ENCODE measurements at places on chromosomes 7 and 10.

- peak overlapping the region; percentile 72 for H3K27ac ChIP-seq
- no peaks in the 10 kb centered on the region for H3K4me1 ChIP-seq
- H3K4me3 ChIP-seq, result no peak overlapping the region
- no peak for DNase-seq
- H3K27me3 ChIP-seq, result no peaks in the 10 kb centered on the region
- H3K36me3 ChIP-seq, result no peaks in the 10 kb centered on the region
Measured at GRCh38 chr7:6256109-6256483, 16.3 kb downstream of the CYTH3 start.

DNA sequence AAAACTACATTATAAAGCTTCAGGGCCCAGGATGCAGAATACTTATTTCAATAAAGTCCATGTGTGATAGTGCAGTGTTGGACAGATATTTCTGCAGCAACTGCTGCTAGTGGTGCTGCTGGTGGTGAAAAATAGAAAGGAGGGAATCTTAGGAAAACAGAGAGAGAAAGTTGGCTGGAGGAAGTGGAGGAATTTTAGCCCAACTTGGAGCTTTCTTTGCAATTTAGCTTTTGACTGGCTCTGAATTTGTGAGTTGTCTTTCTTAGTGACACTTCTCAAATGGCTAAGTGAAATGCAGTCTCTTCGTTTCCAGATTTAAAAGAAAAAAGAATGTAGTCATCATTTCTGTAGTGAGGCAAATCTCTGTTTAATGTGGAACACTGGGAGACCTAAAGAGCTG lies 45.4 kb downstream of the GPR158 start:
- no peak overlapping the region for H3K4me3 ChIP-seq
- no peaks in the 10 kb centered on the region for H3K36me3 ChIP-seq
- no peak overlapping the region for H3K27ac ChIP-seq
- no peak for DNase-seq

DNA sequence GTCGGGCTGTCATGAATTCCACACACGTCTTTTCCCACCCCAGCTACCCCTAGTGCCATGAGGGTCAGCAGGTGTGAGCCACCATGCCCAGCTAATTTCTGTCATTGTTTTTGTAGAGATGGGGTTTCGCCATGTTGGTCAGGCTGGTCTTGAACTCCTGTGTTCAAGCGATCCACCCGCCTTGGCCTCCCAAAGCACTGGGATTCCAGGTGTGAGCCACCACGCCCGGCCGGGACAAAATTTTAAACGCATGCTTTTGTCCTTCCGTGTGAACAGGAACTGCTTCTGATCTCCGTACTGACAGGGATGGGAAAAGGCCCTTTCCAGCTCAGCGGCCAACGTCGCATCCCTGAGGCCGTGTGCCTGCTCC lies 15.6 kb upstream of the ZFAND2A start:
- no peaks in the 10 kb centered on the region for H3K27me3 ChIP-seq
- H3K36me3 ChIP-seq, result no peaks in the 10 kb centered on the region
- no peak overlapping the region for H3K27ac ChIP-seq
- DNase-seq, result no peak
- H3K4me3 ChIP-seq, result peak overlapping the region; percentile 18

GRCh38 chr7:38330039-38330438 lies 56.6 kb upstream of the TARP start:
- H3K36me3 ChIP-seq, result no peaks in the 10 kb centered on the region
- H3K27ac ChIP-seq, result no peak overlapping the region
- no peak for DNase-seq

GRCh38 chr7:112080441-112080840 lies 125.8 kb downstream of the DOCK4 start:
- peaks cover 12% of the 10 kb centered on the region for H3K4me1 ChIP-seq
- DNase-seq, result no peak
- no peak overlapping the region for H3K27ac ChIP-seq

DNA sequence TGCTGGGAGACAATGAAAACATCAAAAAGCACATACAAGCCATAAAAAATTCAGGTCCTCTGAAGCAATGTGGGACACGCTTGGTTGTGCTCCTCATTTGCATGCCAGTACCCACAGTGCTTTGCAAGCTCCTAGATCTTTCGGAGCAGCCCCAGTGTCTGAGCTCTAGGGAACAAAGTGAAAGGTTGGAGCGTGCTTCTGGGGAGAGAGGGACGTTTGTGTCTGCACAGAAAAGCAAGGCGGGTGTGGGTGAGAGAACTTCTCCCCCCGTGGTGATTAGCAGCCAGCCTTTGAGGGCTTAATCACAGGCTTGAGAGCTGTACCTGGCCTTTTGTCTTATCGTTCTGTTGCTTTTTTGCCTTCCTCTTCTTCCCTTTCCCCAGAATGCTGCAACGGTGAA lies 76.7 kb upstream of the HABP2 start:
- H3K4me1 ChIP-seq, result peaks cover 30% of the 10 kb centered on the region
- peak; percentile 71 for DNase-seq
- no peaks in the 10 kb centered on the region for H3K36me3 ChIP-seq
- no peak overlapping the region for H3K4me3 ChIP-seq
- peak overlapping the region; percentile 69 for H3K27ac ChIP-seq

DNA sequence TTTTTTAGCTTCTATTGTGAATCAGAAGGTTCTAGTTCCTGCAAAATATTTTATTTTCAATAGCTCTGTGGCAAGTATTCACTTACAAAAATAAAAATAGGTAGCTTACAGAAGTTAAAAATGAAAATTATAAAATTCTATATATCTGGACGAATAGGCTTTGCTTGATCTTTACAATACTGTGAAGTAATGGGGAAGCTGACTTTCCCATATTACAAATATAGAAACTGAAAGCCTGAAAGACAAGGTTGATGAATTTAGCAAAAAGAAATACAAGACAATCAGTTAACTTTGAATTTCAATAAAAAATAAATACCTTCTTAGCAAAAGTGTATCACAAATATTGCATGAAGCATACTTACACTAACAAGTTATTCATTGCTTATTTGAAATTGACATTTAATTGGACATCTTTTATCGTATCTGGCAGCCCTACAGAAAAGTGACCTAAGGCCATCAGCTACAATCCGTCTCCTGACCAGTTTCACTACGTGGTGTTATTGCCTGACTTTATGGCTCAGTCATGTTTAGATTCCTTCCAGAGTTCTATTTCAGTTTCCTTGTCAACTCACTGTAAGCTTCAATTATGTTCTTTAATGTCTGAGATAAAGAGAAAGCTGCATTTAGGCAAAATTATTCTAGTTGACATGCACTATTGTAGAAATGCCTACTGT lies 310.5 kb upstream of the HGF start:
- no peaks in the 10 kb centered on the region for H3K4me1 ChIP-seq
- H3K27ac ChIP-seq, result no peak overlapping the region
- H3K36me3 ChIP-seq, result no peaks in the 10 kb centered on the region
- DNase-seq, result no peak

DNA sequence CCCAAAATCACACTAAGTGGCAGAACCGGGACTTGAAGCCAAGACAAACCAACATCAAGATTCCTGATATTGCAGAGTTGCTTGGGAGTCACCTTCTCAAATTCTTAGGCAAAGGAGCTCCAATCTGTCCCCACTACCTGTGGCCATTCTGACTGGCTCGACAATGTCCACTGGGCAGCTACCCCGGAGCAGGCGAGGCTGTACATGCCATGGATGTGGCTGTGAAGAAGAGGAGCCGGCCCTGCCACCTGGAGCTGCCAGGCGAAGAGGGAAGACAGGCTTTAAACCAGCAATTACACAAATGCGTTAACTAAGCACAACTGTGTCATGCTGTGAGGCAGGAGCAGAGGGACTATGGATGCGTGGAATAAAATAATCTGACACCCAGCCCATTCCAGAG lies 18.1 kb downstream of the CAMK2G start:
- H3K4me1 ChIP-seq, result peaks cover 84% of the 10 kb centered on the region
- H3K27ac ChIP-seq, result peak overlapping the region; percentile 86
- no peak overlapping the region for H3K4me3 ChIP-seq

DNA sequence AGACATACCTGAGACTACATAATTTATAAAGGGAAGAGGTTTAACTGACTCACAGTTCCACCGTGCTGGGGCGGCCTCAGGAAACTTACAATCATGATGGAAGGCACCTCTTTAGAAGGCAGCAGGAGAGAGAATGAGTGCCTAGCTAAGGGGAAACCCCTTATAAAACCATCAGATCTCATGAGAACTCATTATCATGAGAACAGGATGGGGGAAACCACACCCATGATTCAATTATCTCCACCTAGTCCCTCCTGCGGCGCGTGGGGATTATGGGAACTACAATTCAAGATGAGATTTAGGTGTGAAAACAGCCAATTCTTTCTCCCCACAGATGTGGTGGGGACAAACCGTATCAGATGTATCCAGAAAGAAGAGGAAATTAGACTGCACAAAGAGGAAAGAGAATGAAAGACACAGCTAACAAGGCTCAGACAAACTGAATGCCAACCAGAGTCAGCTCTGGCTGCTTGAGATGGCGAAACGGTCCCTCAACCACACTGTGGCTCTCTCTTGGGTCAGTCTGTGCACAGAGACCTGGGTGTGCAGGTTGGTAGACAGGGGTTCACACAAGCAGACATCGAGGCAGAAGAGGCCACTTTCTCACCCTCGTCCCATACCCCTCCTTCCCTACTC lies 375.6 kb downstream of the SFMBT2 start:
- no peaks in the 10 kb centered on the region for H3K27me3 ChIP-seq
- DNase-seq, result no peak
- H3K4me3 ChIP-seq, result no peak overlapping the region
- H3K27ac ChIP-seq, result no peak overlapping the region
- no peaks in the 10 kb centered on the region for H3K4me1 ChIP-seq

GRCh38 chr10:24849501-24850299 lies 102.7 kb downstream of the PRTFDC1 start:
- no peak overlapping the region for H3K4me3 ChIP-seq
- H3K27me3 ChIP-seq, result no peaks in the 10 kb centered on the region
- no peaks in the 10 kb centered on the region for H3K4me1 ChIP-seq
- no peaks in the 10 kb centered on the region for H3K36me3 ChIP-seq

DNA sequence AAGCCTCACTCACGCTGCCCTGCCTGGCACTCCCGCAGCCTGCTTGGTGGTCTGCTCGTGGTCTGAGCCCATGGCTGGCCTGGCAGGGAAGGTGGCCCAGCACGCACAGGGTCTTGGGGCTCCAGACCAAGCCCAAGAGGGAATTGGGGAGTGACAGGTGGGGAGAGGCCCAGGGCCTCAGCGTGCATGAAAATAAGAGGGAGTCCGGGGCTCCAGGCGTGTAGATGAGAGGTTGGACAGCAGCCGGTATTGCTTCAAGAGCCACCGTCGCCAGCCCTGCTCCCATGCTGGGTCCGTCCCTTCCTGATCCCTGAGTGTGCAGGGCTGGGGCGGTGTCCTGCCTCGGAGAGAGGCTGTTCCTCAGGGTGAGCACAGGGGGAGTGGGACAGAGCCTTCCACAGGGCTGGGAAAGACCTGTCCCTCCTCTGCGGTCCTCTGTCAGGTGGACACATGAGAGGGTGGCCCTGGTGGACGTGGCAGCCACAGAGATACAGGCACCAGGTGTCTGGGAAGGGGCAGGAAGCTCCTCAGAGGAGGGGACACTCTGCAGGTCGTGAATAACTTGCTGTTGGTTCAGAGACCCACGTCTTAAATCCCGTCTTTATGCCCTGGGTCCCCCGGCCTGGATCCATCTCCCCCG lies 113.1 kb downstream of the INPP5A start:
- no peak overlapping the region for H3K27ac ChIP-seq
- H3K27me3 ChIP-seq, result no peaks in the 10 kb centered on the region
- no peak overlapping the region for H3K4me3 ChIP-seq
- peak; percentile 54 for DNase-seq
- no peaks in the 10 kb centered on the region for H3K4me1 ChIP-seq

DNA sequence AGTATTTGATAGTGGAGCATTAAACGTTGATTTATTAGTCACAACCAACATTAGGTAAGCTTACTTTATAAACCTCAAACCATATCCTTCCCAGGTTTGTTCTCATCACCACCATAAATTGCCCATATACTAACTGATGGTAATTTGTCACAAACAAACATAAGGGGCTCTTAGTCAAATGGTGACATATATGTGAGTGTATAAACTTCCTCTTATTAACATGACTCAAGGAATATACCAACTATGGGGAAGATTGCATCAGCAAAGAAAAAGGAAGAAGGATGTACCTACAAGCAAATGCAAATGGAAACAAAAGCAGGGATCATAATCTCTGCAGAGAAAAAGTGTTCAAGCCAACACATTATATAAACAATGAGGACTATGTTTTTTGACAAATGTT lies 418.2 kb upstream of the AKR1E2 start:
- no peak for DNase-seq
- no peak overlapping the region for H3K4me3 ChIP-seq
- H3K27ac ChIP-seq, result no peak overlapping the region

DNA sequence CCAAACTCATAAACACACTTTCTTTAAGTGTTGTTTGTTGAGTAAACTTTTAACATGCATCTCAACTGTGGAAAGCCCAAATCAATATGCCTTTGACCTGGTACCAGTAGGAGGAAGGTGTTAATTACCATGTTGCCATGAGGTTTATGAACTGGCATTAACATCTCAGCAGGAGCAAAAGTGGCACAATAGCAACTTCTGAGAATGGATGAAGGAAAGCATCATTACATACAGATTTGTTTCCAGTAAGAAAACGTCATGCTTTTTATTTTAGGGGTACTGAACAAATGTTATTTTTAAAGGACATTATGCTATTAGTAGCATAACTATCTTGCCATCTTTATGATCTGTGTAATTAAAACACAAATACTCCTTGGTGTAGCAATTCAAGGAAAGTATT lies 51.1 kb downstream of the ARMC3 start:
- no peaks in the 10 kb centered on the region for H3K27me3 ChIP-seq
- DNase-seq, result no peak
- H3K4me3 ChIP-seq, result no peak overlapping the region
- H3K4me1 ChIP-seq, result no peaks in the 10 kb centered on the region

- DNase-seq, result no peak
- H3K36me3 ChIP-seq, result no peaks in the 10 kb centered on the region
- no peaks in the 10 kb centered on the region for H3K4me1 ChIP-seq
- no peaks in the 10 kb centered on the region for H3K27me3 ChIP-seq
Measured at GRCh38 chr10:69075431-69075830, 12.5 kb upstream of the SRGN start.

GRCh38 chr10:43595739-43596298 lies 10.4 kb upstream of the ZNF485 start:
- H3K27me3 ChIP-seq, result no peaks in the 10 kb centered on the region
- no peaks in the 10 kb centered on the region for H3K4me1 ChIP-seq
- no peak for DNase-seq
- H3K4me3 ChIP-seq, result no peak overlapping the region

DNA sequence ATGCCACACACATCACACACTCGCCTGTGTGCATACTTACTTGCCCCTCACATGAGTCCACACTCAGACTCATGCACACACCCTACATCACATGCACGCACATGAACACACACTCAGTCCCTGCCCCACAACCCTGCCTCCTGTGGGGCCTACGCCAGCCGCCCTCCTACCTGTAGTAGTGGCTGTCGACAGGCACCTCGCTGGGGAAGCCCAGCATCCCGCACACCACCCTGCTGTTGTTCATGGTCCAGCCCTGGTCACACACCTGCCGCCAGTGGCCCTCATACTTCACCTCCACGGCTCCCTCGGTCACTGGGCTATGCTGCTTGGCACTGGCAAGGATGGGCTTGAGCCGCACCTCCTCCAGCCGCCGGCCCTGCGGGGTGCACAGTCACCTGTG lies 7.2 kb downstream of the LOXL4 start:
- no peak for DNase-seq
- no peak overlapping the region for H3K4me3 ChIP-seq
- no peaks in the 10 kb centered on the region for H3K36me3 ChIP-seq
- H3K4me1 ChIP-seq, result peaks cover 11% of the 10 kb centered on the region
- H3K27me3 ChIP-seq, result no peaks in the 10 kb centered on the region

Measured in tibial artery (tissue), 4 donors.